ENCODE measurements at places on chromosomes 7 and 10.

DNA sequence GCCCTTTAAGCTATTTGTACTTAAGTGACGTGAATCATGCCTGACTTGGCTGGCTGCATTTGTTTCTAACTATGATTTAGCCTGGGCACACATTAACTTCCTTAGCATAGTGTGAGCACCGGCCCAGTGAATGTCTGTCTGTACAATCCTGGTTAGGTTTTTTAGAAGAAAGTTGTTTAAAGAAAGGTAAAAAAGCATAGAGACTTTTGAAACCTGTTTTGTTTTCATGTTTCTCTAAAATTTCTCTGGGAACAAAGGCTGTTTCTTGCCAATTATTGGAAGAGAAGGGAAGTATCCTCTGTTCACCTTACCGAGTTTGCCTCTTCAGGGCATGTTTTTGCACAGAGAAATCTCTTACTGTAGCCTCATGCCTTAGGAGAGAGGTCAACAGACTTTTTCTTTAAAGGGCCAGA lies 42.9 kb upstream of the MET start:
- no peak for DNase-seq

GRCh38 chr10:129491123-129491734 lies 24.2 kb downstream of the MGMT start:
- peak; percentile 9 for DNase-seq

- peak; percentile 91 for DNase-seq
Measured at GRCh38 chr7:14761510-14762296, 140.8 kb downstream of the DGKB start.

DNA sequence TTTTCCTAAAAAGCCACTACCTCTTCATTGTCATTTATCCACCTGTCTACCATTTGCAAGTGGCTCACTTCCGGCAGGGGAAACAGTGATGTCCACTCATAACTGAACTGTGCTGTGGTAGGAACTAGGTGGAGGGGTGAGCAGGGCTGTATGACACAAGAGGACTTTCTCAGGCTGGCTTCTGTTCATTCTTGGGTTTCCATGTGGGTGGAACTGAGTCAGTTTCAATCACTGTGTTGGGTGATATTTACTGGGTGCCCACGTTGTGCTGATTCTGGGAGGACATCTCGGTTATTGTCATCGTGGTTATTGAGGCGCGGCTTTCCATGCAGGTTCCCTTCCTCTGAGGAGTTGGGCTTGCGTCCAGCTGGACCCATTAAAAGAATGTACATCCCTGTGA lies 38.8 kb downstream of the RAMP3 start:
- DNase-seq = no peak

GRCh38 chr10:114532226-114532625 lies 125.8 kb downstream of the ABLIM1 start:
- DNase-seq = no peak

GRCh38 chr10:33938001-33938400 lies 603.5 kb upstream of the NRP1 start:
- no peak for DNase-seq

DNA sequence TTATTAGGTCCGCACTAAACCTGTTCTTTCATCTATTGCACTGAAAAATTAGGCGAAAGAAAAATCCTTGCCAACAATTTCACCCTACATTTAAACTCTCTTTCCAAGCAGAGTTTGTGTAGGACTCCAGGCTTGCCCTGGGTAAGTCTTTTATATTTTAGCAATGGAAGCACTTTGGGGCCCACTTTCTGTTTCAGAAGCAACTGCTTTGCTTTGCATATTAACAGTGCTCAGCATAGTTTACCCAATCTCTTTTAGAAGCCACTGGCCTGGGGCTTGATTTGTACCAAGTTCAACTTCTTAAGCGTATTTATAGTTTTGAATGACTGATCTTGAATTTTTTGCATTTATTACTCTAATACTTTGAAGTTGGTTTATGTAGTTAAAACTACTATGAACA lies 78.8 kb upstream of the MDFIC start:
- no peak for DNase-seq

- no peak for DNase-seq
Measured at GRCh38 chr10:89215511-89215910, 8.4 kb upstream of the CH25H start.

DNA sequence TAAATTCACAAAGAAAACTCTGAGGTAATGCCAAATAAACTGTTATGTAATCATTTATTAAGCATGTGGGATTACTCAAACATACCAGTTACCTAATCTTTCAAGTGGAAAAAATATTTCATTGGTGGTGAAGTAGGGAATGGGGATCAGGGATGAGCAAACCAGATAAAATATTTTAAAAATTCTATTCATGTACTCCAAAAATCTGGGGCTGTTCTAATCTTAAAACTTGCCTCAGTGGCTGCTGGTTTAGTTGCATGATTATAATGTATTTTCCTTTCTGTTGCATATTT lies 19.5 kb downstream of the LMOD2 start:
- DNase-seq = peak; percentile 48

DNA sequence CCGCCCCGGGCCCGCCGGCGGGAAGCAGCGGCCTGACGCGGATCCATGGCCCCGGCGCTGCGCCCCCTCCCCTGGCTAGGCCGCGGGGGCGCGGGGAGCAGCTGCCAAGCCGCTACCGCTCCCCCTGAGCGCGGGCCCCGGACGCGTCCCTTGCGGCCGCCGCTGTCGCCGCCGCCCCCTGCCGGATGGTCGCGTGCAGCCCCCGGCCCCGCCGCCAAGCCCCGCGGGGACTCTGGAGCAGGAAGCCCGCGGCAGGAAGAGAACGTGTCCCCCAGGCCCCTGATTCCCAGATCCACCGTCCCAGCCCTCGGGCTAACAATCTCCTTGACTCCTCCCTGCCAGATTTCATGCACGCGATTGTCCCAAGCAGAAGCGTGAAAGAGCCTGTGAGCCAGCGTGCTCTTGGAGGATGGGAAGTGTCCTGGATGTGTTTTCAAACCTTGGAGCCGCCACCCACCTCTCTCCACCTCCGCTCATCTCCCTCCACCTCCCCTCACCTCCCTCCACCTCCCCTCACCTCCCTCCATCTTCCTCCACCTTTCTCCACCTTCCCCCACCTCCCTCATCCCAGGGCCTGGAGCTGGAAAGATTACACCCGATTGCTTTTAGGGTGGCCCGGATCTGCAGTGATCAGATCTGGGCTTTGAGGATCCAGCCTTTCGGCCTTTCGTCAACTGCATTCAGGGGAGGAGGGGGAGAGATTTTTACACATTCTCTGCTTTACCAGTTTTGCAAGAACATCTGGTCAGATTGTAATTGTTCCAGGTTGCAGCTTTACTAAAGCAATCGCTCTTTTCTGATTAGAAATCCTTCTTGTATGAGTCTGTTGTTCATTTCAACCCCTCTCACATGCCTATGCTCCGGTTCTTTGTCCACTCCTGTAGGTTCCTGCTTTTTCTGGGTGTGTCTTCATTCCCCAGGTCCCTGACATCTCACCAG lies 570 bp upstream of the PRTFDC1 start:
- no peak for DNase-seq

- DNase-seq = peak; percentile 21
Measured at GRCh38 chr10:25725917-25726716, 207.9 kb upstream of the MYO3A start.

DNA sequence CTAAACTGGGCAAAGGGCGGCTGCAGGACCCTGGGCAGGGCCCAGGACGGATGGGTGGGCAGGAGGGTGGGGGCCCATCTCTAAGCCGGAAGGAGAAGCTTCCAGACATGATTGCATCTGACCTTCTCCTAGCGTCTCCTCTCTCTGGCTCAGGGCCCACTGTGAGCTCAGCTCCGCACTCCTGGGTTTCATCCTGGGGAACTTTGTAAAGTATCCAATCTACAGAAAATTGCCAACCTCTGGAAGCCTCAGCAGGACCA lies 8.8 kb upstream of the RET start:
- DNase-seq = no peak

DNA sequence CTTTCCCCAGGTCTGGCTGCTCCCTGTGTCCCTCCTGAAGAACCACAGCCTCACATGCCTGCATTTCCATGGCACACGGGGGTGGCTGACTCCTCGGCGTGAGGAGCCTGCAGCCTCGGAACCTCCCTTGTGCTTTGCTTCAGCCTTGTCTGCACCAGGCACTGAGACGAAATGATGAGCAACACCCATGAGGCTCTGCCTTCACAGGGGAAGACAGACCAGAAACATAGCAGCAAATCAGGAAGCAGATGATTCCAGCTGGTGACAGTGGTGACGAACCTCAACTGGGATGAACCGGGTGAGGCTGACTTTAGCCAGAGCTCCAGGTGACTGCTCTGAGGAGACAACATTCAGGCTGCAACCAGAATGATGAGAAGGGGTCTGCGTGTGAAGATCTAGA lies 84.5 kb upstream of the SMNDC1 start:
- no peak for DNase-seq

- no peak for DNase-seq
Measured at GRCh38 chr7:28258240-28258639, 77.6 kb upstream of the JAZF1 start.

- DNase-seq = no peak
Measured at GRCh38 chr10:14952851-14953423, 959 bp downstream of the DCLRE1C start.

- DNase-seq = peak; percentile 98
Measured at GRCh38 chr10:58435297-58435985, 50.2 kb downstream of the TFAM start.

- no peak for DNase-seq
Measured at GRCh38 chr10:132410779-132411532, 14.0 kb downstream of the PWWP2B start.

GRCh38 chr7:98998821-98999725 lies 120.7 kb downstream of the TRRAP start:
- DNase-seq = no peak

- no peak for DNase-seq
Measured at GRCh38 chr10:121457729-121458128, 140.5 kb downstream of the FGFR2 start.

DNA sequence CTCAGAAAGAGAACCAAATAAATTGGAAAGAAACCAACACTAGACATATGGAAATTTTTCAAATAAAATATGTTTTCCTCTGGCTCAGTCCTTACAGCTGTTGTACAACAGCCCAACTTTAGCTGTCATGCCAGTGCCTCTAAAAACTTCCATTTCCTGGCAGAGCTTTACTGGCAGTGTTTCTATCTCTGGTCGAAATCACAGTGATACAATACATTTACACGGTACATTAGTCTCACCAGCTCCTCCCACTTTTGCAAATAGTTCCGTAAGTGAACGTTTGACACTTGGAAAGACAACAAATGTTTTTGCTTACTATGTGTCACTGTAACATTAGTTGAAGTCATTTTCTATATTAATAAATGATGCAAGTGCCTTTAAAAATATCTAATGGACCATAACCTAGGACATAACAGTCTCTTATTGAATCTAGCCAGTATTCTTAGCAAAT lies 29.8 kb downstream of the BCAP29 start:
- DNase-seq = no peak

- DNase-seq = no peak
Measured at GRCh38 chr7:99837649-99838361, 10.0 kb downstream of the CYP3A43 start.

DNA sequence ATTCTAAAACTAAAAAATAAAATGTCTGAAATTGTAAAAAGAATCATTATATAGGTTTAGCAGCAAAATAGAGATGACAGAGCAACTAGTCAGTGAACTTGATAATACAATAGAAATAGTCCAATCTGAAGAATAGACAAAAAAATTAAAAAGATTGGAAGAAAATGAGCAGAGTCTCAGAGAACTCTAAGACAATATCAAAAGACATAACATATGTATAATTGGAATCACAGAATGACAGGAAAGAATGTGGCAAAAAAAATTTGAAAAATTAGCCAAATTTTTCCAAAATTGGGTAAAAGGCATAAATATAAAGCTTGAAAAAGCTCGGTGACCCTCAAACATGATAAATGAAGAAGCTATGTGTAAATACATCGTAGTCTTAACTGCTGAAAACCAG lies 38.0 kb upstream of the CASD1 start:
- no peak for DNase-seq

DNA sequence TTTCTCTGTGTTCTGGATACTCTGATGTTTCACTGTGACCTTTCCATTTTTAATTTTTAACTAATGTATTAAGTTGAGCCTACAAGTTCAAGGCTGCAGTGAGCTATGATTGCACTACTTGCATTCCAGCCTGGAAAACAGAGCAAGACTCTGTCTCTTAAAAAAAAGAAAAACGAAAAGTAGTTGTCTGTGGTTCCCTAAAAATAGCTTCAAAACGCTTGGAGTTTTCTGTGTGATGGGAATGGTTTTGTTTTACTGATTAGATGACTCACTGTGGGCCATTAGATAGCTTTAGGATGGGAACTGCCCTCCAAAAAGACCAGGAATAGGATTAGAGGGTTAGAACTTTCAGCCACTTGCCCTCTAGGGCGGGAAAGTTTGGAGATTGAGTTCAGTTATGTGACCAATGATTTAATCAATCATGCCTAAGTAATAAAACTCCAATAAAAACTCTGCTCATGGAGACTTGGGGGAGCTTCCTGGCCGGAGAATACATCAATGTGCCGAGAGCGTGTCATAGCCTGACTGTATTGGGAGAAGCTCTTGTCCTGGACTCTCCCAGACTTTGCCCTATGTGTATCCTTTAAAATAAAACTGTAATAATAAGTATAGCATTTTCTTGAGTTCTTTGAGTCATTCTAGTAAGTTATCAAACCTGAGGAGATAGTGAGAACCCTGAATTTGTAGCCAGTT lies 147.1 kb downstream of the LYZL1 start:
- DNase-seq = no peak

DNA sequence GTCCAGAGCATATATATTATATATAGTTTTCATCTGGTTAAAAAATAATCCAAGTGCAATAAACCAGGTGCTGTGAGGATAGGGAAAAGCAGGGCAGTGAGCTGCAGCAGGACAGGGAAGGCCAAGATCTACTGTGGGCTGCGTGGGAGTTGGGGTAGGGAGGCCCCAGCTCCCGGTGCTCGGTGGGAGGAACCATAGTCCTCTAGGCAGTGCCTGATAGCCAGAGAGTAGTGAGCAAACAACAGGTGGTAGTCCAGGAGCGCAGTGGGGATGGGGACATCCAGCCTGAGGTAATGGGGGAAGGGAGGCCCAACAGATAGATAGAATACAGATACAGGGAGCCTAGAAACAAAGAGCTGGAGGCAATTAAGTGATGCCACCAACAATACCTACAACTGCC lies 4.1 kb upstream of the BMPR1A start:
- peak; percentile 55 for DNase-seq

DNA sequence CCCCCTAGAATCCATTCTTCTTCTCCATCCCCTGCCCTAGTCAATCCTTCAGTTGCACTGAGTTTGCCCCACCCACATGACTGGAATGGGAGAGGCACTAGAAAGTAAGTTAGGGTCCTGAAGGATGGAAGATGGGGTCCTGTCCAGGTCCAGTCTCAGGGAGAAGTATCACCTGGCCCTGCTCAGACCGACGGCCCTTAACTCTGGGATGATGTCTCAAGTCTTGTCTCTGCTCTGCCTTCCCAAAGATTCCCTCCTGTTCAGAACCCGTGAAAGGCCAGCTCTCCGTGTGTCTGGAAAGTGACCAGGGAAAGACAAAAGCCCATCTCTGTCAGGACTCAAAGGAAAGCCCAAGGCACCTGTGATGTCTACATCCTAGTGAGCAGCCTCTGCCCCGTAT lies 88.8 kb downstream of the OAT start:
- no peak for DNase-seq

DNA sequence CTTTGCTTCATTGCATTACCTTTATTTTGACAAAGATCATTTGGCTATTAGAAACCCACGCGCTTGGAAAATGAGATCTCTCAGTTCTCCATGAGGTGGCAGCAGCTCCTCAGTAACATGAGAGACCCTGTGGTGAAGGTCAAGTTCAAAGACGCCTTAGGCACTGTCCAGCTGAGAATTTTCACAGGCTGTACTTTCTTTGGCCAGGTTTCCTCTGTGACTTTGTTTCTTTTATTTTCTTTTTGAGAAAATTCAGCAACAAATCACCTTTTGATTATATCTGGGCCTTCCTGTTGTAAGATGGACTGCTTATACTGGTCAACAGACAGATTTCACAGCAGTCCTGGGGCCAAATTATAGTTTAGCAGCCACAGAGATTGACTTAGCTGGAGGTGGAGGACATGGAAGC lies 54.5 kb downstream of the RAB18 start:
- DNase-seq = peak; percentile 33
